ENCODE measurements at places on chromosomes 4 and X.

- no peak for DNase-seq
Measured at GRCh38 chr4:88398381-88398780, 19.7 kb downstream of the HERC6 start.

- no peak for DNase-seq
Measured at GRCh38 chr4:142721187-142721586, 124.9 kb downstream of the INPP4B start.

DNA sequence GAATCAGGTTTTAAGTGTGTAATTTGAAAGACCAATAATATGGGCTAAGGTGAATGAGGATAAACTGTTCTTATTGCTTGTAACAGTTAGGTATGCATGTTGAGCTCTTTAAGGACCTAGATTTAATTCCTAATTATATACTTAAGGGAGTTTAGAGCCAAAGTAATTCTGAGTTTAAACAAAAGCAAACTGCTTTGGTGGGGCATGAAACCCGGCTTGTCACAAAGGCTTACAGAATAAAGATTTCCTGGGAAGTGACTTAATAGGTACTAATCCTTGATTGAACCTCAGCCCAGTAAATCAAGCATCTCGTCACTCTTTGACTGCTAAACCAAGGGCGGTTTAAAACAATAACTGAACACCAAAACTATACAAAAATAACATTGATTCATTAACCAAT lies 1324.2 kb downstream of the RPA4 start:
- DNase-seq = no peak

DNA sequence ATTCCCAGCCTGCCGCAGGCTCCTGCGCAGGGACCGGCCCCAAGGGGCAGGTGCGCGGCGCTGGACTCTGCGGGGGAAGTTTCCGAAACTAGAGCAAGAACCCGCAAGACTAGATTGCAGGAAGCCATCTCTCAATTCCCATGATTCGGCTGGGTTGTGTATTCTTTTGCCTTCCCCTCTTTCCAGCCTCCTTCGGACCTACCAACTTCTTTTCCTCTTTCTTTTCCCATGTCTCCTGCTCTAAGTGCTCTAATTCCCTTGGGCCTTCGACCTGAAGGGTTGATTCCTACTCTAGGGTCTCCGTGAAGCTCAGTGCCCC lies 645 bp upstream of the OPHN1 start:
- DNase-seq = no peak

GRCh38 chr4:139227729-139228404 lies 50.8 kb upstream of the ELF2 start:
- DNase-seq = no peak

- DNase-seq = no peak
Measured at GRCh38 chr4:121073672-121074381, 1.5 kb upstream of the NDNF start.
